ENCODE measurements at places on chromosomes 7 and 10.

DNA sequence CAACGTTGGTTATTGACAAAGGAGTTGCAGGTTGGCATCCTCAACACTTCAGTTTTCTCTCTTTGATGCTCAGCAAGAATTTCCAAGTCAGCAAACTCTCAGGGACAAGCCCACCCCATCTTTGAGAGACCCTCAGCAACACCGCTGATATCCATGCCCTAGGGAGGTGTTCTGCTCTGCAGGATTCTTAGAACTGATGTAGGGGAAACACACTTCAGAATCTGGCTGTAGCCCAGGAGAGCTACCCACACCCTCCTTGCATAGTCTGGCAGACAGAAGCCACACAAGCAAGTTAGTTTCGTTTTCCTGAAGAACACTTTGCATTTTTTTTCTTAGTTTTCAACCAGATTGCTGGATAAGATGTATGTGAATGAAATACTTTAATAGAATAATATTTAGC is 822 bp downstream of the SAMD9L start:
- peak; percentile 60 for DNase-seq

- no peak for DNase-seq
Measured at GRCh38 chr7:74267756-74268565, 13.8 kb upstream of the RFC2 start.

DNA sequence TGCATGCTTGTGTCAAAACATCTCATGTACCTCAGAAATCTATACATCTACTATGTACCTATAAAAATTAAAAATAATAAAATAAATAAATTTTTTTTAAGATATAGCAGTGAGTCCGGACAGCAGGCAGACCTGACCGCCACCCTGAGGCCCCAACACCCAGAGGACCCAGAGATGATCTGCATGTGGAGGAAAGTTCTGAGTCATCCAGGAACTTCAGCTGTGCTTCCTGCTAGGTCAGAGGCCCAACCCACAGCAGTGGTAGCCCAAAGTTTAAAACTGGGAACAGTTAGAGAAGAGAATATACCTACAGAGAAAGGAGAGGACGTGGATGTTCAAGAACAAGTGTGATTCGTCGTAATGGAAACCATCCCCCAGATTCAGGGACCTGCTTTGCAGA is 683.7 kb upstream of the NRP1 start:
- no peak for DNase-seq

- DNase-seq, result no peak
Measured at GRCh38 chr7:7576344-7576743, 9.7 kb downstream of the MIOS start.

DNA sequence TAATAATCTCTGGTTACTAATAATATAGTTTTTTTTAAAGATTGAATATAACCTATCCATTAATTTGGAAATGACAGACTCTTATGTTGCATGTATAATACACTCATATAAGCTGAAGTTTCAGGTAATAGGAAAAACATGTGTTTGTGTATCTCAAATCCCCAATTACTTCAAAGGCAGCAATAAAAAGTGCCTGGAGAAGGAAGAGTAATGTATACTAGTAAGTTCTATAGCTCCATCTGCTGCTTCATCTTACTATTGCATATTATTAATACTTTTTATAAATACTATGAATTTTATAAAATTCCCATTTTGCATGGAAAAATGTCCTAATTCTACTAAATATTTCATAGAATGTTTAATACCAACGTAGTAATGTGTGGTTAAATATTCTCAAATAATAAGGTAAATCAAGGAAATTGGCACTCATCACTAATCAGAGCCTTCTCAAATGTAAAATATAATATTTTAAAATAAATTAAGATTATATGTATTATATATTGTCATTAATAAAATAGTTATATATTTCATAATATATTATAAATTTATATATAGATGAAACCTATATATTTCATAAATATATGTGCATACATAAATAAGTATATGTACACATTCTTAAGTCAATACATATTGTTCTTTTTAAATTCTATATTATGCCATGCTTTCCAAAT is 311.9 kb downstream of the HGF start:
- DNase-seq, result no peak

GRCh38 chr7:23520582-23520981 is 11.2 kb downstream of the TRA2A start:
- DNase-seq, result no peak

- DNase-seq, result no peak
Measured at GRCh38 chr7:2168615-2169311, 64.0 kb downstream of the MAD1L1 start.

- DNase-seq, result no peak
Measured at GRCh38 chr10:9024210-9024609, 969.7 kb downstream of the GATA3 start.

- peak; percentile 39 for DNase-seq
Measured at GRCh38 chr10:63267414-63268148, 134.5 kb downstream of the NRBF2 start.

DNA sequence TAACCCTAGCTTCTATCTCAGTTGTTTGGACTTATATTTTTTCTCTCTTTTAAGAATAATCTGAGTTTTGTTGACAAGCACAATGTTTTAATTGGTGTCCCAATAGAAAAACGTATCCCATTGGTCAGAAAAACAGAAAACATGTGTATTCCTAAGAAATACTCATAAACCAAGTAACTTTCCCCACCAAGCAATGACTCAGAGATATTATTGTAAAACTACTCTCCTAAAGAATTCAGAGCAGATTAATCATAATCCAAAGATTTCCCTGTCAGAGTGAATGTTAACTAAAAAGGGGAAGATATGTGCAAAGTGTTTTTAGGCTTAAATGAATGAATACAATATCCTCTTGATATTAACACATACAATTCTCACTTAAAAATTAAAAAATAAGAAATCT is 29.4 kb upstream of the MBL2 start:
- no peak for DNase-seq

GRCh38 chr7:155456738-155457543 is 988 bp upstream of the EN2 start:
- DNase-seq, result no peak

- no peak for DNase-seq
Measured at GRCh38 chr7:30162622-30163124, 27.9 kb downstream of the MTURN start.

DNA sequence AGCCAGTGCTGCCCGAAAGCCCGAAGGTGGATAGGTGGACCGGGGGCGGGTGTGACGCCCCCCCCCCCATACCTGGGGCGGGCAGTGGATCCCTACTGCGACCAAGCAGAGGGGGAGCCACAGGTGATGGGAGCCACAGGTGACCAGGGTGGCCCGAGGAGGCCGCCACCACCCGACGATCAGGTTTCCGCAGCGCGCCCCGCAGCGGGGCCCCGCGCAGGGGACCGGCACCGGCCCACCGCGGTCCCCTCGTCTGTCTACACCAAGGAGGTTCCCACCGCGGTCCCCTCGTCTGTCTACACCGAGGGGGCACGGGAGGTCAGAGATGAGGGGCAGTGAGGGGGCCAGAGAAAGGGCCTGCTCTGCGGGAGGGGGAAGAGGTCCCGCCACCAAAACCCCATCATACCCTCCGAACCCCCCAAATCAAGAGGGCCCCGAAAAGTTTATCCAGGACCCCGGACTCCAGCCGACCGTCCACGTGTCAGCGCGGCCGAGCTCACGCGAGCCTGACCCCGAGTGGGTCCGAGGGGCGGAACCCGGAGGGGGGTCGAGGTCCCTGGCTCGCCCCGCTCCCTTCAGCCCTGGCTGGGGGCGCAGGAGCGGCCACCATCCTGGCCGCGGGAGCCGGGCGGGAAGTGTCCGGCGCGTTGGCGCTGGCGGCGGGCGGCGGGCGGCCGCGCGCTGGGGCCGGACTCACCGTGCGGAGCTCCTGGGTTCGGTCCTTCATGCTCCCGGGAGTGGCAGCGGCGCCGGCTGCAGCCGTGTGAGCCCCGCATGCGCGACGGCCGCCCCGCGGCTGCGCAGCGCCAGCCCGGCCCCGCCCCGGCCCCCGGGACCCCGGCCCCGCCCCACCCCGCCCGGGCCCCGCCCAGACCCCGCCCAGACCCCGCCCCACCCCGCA is at the start of gene STX1A:
TSS of gene STX1A (minus strand) at position 765 of the 901 bp plus-strand sequence. CDS start at position 727, 38 bp downstream.
- no peak for DNase-seq

DNA sequence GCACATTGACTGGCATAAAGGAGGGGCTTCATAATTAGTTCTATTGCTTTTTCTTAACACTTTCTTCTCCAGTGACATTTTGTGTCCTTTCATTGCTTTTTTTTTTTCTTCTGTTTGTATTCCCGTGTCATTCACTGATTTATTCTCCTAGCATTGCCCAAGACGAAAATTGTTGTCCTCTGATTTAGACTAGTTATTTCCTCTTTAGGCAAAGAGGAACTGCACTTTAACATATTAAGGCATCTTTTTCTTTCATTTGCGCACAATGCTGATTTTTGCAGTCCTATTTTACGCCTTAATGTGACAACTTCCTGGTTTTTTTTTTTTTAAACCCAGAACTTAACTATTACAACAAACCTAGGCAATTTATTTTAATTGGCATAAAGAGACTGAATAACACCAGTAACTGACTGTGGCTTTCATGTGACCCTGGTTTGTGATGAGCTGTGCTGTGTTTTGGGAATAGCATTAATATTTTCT is 39.7 kb downstream of the ARID5B start:
- DNase-seq, result no peak

- peak; percentile 55 for DNase-seq
Measured at GRCh38 chr7:105924945-105925344, 38.1 kb upstream of the CDHR3 start.

DNA sequence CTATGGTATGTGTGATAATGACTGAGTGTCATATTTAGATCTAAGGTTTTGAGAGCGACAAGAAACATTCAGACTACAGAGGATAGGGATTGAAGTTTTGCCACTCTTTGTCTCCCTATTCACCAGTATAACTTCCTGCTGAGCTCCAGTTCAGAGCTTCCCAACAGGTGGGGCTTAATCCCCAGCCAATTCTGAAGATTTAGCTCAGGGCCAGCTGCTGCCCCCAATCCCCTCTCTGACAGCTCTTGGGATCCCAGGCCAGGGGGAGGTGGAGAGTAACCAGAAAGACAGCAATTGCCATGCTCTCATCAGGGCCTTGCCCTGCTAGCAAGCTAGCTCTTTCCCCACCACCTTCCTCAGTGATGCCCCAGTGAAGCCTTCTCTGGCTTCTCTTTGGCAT is 57.8 kb downstream of the TRIL start:
- no peak for DNase-seq

GRCh38 chr7:117781707-117782106 is 91.5 kb downstream of the CTTNBP2 start:
- no peak for DNase-seq

DNA sequence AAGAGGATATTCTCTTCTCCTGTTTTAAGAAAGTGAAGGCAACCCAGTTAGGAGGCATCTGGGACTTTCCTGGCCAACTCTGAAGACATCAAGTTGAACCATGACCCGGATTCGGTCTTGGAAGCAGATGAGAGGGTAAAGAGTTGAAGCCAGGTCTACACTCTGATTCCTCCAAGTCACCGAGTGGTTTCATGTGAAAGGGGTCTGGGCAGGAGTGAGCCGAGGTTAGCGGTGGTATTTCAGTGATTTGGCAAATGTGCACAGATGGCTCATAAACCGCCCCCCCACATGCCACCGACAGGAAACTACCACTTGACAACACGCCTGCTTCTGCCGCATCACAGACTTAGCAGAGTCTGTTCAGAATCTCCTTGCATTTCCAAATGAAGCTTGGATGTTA is 11.4 kb upstream of the REPIN1 start:
- peak; percentile 95 for DNase-seq

- no peak for DNase-seq
Measured at GRCh38 chr10:110843031-110843430, 28.7 kb upstream of the PDCD4 start.

GRCh38 chr7:69663911-69664832 is 65.9 kb downstream of the AUTS2 start:
- DNase-seq, result no peak

DNA sequence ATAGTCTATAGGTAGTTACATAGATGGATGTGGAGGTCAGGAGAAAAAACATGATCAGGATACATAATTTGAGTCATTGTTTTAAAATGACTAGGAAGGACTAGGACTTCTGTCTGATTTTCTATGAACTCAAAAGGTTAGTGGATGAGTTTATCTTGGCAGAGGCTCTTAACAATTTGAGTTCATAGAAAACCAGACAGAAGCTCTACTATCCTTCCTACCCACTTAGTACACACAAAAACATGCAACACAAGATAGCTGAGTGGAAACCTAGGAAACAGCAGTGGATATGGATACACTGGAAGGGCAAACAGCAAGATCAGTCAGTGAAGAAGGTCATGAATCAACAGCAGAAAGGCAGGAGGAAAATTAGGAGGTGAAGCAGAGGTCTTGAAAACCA is 84.6 kb downstream of the VPS50 start:
- DNase-seq, result no peak

DNA sequence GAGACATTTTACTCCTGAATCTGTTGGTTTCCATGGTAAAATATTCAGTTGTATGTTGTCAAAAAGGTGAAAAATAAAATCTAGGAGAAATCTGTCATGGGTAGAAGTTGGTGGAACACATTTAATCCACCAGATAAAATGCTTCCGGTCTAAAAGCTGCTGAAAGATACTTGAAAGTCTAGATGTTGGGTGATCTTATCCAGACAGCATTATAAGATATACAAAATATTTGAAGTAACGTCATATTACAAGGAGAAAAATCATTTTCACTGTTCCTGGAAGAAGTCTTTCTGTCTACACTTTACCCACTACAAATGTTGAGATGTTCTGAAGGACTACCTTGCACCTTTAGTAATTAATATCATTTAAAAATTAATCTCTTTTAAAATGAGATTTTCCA is 40.9 kb downstream of the CALD1 start:
- no peak for DNase-seq

DNA sequence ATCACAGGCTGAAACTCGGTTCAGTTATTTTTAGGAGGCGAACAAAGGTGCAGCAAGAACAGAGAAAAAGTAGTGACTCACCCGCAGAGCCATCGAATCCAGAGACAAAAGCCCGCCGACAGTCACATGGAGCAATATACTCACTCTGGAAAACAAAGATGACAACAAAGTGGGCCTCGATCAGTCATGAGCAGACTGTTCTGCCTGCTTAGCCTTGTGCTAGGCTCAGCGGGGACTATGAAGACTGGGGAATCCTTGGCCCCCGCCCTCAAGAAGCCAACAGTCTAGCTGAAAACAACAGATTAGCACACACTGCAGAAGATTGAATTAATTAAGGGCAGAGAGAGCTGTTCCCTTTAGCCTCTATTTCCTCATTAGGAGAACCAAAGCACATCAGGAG is 30.4 kb downstream of the XPNPEP1 start:
- no peak for DNase-seq

DNA sequence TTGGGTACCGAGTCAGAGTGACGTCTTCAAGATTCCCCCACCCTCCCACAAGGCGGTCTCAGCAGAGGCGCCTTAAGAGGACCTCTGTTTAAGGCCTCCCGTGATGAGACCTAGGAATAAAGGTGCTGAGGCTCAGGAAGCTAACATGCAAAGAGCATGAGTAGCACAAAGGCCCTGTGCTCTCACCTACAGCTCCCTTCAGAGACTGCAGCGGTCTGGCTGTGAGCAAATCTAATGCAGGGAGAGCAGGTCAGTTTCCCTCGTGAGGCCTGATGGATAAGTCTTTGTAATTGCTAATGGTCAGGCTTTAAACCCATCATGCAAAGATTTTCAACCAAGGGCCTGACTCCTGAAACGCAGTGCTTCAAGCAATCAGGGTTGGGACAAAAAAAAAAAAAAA is 909.3 kb upstream of the GHITM start:
- DNase-seq, result no peak

- DNase-seq, result no peak
Measured at GRCh38 chr10:125257521-125258108, 97.3 kb upstream of the CTBP2 start.
